SHP77 treated with DMSO at 0.1 percent for 48 hours (cell line): ENCODE measurements at places on chromosomes 12 and 14.

DNA sequence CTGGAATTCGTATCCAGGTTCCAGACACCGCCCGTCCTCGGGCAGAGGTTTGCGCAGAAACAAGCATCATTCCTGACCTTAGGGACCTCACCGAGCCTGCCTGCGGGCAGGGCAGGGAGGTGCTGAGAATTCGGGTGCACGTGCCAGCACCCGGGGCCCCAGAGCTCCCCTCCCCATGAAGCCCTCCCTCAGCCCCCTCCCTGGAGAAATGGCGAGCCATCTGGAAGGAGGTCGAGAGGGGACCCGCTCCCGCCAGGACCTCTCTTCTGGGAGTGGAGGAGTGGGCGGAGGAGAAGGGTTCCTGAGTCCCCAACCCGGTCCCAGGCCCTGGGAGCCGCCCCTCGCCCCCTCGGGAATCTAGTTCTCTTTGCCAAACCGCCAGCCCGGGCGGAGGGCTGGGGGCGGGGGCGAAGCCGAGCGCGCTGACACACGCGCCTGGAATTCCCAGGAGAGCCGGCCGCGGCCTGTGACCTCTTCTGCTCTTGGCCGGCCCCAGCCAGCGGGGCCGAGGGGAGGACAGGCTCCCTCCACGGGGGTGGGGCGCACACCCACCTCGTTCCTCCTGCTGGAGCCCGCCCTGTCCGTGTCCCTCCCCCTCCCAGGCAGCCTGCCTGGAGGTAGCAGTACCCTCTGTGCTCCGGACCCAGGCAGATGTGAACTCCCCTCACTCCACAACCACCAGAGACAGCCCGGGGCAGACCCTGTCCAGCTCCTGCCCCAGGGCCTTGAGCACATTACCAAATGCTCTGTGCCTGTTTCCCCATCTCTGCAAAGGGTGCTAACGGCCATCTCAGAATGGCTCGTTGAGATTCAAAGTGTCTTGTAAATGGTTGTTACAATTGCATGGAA lies 23.0 kb upstream of the GPR132 start:
- no peak for DNase-seq

- no peak for DNase-seq
Measured at GRCh38 chr14:94890785-94891184, 120.9 kb upstream of the GSC start.

DNA sequence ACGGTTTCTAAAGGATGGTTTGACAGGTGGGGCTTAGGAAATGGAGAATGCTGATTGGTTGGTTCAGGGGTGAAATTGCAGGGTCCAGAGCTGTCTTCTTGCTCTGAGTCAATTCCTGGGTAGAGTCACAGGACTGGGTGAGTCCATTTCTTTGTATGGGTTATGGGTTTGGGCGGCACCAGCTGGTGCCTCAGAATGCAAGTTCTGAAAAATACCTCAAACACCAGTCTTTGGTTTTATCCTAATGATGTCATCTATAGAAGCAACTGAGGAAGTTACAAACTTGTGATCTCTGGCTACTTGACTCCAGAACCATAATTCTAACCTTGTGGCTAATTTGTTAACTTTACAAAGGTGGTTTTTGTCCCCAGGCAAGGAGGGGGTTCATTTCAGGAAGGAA lies 47.6 kb upstream of the EIF5 start:
- DNase-seq: no peak

DNA sequence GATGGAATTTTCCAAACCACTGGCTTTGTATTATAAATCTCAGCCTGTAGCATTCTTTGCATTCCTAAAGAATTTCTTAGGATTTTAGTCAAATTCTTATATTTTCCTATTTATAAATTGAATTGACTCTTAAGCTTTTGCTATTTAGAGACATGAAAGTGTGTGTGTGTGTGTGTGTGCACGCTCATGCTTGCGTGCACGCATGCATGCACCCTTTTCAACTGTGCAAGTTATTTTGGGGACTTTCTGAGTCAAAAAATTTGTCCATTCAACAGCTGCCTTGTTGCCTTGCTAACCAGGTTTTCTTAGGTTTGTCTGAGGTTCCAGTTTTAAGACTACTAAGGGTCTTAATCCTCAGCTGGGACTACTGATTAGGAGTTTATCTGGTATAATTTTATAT lies 42.6 kb downstream of the GPATCH2L start:
- DNase-seq: no peak

- no peak for DNase-seq
Measured at GRCh38 chr12:111338096-111338495, 30.8 kb downstream of the PHETA1 start.

GRCh38 chr12:118376089-118377020 lies at the start of gene SUDS3:
Gene SUDS3, plus strand, starts transcription at chr12:118376555. Its CDS starts 137 bp downstream, at chr12:118376692.
- DNase-seq: peak; percentile 45

DNA sequence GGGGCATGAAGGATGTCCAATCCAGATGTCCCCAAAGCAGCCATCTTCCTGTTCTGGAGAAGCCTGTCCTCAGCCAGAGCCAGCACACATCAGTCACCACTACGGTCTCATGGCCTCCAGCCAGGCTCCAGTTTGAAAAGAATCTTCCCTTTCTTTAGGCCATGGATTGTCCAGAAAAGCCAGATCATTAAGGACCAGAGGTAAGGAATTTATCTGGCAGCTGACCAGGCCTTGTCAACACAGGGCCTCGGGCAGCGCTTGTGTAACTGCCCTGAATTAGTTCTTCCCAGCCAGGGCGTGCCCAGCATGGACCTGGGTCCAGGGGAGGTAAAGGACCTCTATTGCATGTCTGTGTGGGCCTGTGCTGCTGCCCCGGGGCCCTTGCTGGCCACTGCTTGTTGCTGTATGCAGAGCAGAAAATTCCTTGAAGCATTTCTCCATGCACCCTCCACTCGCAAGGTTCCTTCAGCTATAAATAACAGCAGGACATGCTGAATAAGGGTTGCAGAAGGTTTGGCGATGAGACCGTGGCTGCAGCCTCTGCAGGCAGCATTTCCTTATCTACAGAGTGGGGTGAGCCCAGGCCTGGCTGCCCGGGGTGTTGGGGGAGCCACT lies 21.7 kb upstream of the VPS37B start:
- DNase-seq: no peak
